ENCODE measurements at places on chromosomes 5 and 9.

DNA sequence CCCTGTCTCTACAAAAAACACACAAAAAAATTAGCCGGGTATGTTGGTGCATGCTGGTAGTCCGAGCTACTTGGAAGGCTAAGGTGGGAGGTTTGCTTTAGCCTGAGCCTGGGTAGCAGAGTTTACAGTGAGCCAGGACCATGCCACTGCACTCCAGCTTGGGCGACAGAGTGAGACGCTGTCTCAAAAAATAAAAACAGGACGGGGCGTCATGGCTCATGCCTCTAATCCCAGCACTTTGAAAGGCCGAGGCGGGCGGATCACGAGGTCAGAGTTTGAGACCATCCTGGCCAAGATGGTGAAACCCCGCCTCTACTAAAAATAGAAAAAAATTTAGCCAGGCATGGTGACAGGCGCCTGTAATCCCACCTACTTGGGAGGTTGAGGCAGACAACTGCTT is 40.3 kb downstream of the UBE2D2 start:
- DNase-seq, result no peak

DNA sequence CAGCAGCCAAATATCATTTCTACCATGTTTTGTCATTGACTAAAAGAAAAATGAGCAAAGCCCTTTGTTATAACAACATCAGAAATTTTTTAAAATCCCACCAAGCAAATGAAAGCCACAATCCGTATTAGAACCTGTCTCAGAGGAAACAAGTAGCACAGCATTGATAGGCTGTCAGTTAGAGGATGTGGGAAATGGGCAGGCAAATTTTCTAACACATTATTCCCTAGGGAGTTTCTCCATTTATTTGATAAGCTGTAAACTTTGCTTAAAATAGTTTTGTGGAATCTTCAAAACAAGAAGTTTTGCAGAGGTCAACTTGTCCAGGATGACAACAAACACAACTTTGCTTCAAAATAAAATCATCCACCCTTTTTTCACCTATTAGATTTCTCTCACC is 53.6 kb upstream of the APC start:
- no peak for DNase-seq

DNA sequence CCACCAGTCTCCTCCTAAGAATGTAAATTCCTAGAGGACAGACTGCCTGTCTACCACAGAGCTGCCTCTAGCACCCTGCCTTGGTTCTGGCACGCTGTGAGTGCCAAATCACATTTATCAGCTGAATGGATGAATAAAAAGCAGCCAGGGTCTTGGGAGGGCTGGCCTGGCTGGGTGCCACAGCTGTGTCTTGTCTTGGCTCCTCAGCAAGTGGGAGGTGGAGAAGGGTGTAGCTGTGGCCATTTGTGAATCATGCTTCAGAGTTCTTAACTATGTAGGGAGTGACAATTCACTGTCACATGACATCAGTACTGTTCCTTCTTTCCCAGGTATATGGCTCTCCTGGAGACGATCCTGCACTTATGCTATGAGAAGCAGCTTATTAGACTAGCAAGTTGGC is 70.6 kb downstream of the DCP2 start:
- no peak for DNase-seq

- no peak for DNase-seq
Measured at GRCh38 chr9:110048976-110049698, 158.8 kb downstream of the C9orf152 start.

- no peak for DNase-seq
Measured at GRCh38 chr5:8136271-8136670, 267.3 kb downstream of the MTRR start.

DNA sequence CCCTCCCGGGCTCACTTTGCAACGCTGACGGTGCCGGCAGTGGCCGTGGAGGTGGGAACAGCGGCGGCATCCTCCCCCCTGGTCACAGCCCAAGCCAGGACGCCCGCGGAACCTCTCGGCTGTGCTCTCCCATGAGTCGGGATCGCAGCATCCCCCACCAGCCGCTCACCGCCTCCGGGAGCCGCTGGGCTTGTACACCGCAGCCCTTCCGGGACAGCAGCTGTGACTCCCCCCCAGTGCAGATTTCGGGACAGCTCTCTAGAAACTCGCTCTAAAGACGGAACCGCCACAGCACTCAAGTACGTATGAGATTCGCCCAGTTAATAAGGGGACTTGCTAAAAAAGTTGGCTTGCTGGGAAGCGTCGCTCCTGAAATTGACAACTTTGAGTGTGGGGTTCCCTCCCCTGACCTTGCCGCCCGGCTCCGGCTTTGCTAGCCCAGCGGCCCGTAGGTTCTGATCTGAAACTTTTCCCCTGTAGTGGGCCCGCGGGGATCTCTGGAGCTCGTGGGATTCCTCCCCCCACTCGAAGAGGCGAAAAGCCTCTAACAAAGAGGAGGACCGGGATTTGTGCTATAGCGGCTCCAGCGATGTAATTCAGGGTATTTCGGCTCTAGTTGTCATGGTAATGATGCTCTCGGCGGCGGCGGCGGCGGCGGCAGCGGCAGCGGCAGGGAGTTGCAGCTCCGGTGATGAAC is 572 bp downstream of the NR4A3 start:
- DNase-seq, result peak; percentile 37
